ENCODE measurements at places on chromosomes 7 and 10. TPM values are rescaled to one million over a fixed set of nuclear protein-coding genes. Genes with fewer than 3 reads are reported as not detected.

- no peak overlapping the region for H3K27ac ChIP-seq
- H3K4me3 ChIP-seq = no peak overlapping the region
- no peak for DNase-seq
- no peaks in the 10 kb centered on the region for H3K36me3 ChIP-seq
- H3K27me3 ChIP-seq = no peaks in the 10 kb centered on the region
- H3K4me1 ChIP-seq = no peaks in the 10 kb centered on the region
Observed at GRCh38 chr10:124864421-124865193, 63.0 kb downstream of the ABRAXAS2 start.

DNA sequence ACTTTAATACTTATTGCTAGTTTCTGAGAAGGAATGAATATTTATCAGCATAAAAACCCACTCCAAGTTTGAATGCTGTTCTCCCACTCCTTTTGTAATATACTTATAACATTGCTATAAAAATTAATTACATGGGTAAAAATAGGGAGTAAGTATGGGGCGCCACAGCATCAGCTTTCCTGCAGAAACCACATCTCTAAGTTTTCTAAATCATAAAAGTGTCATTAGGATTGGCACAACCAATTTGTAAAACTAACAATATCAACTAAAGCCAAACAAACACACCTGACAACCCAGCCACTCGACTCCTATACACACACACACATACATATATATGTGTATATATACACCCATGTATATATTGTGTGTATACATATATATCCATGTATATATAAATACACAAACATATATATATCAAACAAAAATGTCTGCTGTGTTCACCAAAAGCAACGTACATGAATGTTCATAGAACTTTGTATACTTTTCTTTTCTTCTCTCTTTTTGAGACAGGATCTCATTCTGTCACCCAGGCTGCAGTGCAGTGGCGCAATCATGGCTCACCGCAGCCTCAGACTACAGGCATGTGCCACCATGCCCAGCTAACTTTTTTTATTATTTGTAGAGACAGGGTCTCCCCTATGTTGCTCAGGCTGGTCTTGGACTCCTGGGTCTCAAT, 14.8 kb upstream of the LRRC17 start:
- no peak for DNase-seq
- peaks cover 29% of the 10 kb centered on the region for H3K4me1 ChIP-seq
- H3K27me3 ChIP-seq = no peaks in the 10 kb centered on the region

DNA sequence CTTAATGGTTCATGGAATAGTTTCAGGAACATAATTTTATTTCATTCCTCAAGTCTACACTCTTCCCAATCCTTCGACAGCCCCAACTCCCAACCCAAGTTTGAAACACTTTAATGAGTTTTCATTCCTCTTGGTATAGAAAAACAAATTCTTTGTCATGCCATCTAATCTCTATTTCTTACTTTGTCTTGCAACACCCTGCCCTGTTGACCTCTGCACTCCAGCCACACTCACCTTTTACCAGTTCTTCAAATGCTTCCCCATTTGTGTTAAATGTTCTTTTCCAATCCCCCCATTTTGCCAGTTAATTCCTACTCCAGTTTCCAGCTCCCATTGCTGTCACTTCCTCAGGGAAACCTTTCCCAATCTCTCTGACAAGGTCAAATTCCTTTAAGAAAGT, 21.9 kb downstream of the ASAH2 start:
- no peak overlapping the region for H3K4me3 ChIP-seq
- H3K4me1 ChIP-seq = no peaks in the 10 kb centered on the region
- H3K36me3 ChIP-seq = no peaks in the 10 kb centered on the region
- no peak overlapping the region for H3K27ac ChIP-seq
- no peaks in the 10 kb centered on the region for H3K27me3 ChIP-seq

The ANKRD2 gene
- not detected for total RNA-seq

The TSPAN12 gene
- total RNA-seq = 9.6 TPM

Measured in vagina (tissue), 2 donors.